ENCODE measurements at places on chromosomes 6 and 20. TPM values are rescaled to one million over a fixed set of nuclear protein-coding genes. Genes with fewer than 3 reads are reported as not detected.

Gene ITPR3
- polyA plus RNA-seq = 15.9 TPM

DNA sequence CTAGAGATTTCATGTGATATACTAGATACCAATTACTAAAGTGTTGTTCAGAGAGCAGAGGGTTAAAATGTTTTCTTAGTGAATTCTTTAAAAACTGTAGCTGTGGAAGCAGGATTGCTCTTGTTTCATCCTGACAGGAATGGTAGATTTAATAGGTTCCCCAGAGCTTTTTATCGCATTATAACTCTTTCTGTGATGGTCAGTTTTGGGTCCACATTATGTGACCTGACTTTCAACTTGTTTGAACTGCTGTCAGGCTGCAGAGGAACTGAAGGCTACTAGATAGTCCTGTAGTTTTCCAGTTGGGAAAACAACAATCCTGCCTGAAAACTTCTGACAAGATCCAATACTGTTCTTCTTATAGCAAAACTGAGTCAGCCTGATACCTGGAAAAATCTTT is 329.3 kb upstream of the FLRT3 start:
- no peak for DNase-seq

DNA sequence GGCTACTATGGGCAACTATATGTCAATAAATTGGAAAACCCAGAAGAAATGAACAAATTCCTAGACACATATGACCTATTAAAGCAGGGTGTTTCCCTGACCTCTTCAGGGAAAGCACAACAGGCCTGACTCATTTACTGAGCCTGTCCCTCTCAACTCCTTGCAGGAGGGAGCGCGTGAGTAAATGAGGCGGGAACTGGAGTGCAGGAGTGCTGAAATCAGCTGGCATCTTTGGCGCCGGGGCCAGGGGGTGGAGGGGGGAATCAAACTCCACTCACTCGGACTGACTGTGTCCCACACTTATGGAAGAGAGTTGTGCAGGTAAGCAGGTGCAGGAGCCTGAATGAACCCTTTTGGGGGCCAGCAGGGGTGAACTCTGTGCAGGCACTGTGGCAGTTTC is 671.2 kb upstream of the PTCHD4 start:
- no peak for DNase-seq

DNA sequence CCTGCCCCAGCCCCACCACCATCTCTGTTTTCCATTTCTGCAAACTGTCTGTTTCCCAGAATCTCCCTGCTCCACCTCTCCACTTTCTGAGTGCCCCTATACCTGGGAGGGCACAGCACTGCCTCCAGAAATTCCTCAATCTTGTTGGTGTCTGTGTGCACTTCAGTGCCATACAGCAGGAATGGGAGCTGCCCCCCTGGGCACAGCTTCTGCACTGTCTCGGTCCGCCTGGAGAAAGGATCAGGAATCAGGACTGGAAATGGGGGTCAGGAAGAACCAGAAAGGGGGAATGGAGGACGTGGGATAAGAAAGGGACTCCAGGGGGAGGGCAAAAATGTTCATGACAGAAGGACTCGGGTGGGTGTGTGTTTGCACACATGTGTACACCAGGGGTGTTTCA is 2.6 kb downstream of the CLIC1 start:
- no peak for DNase-seq
